MV-4-11 (cell line): ENCODE measurements at places on chromosomes 5 and 9.

DNA sequence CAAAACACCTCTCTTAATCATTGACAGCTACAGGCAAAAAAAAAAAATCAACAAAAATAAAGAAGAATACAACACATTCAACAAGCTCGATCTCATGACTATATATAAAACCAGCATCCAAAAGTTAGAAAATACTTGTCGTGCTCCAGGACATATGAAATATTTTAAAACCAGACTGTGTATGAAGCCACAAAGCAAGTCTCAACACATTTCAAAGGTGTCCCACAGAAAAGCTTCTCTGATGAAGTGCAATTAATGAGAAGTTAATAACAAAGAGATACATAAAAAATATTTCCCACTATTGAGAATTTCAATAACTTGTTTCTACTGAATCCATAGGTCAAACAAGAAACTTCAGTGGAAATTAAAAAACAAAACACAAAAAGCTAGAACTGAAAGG is 178.7 kb downstream of the PLK2 start:
- DNase-seq = no peak

DNA sequence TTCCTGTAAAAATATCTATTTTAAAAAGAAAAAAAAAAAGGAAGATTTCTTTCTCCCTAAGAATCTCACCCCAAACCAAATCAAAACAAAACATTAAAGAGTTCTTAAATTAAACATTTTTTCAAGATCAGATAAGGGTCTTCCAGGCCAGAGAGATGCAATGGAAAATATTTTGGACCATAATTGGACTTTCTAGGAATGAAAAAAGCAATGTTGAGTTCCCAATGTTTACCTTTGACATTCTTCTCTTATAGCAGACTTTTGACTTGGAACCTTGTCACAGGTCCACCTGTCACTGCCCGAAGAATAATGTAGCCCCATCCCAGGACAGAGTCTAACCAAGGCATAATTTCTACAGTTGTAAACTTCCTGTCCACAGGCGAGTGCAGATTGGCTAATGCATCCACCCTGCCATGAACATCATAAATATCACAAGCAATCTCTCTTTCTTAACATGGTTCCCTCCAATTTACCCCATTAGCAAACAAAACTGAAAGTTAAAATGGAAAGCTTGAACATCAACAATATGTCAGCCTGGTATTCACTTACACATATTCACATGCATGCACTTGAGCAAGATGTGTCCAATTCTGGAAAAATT is 121.7 kb upstream of the ZNF366 start:
- DNase-seq = no peak

GRCh38 chr9:3332802-3333201 is 193.0 kb downstream of the RFX3 start:
- no peak for DNase-seq

DNA sequence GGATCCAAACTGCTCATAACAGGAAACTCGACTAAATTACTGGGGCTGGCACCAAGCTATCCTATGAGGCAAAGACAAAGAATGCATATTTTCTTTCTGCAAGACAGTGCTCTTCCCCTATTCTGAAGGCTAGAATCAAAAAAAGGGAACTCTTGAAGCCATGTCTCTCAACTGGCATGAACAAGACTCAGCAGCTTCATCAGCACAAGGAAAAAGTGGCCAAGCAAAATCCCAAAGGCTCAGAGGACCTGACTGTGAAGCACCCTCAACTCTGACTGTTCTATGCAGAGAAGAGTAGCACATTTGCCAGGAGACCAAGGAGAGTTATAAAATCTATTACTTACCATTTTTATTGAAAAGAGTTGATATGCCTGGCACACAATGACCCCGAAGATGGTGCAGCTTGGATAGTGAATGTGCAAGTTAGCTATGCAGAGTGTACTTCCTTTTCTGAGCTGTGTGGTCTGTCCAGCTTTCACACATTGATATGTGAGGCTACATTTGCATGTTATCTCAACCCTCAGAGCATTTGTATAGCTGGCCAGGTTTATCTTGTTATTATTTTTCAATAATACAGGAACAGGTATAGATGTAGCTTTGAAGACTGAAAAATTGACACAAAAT is 51.0 kb upstream of the FYB1 start:
- DNase-seq = peak; percentile 83

DNA sequence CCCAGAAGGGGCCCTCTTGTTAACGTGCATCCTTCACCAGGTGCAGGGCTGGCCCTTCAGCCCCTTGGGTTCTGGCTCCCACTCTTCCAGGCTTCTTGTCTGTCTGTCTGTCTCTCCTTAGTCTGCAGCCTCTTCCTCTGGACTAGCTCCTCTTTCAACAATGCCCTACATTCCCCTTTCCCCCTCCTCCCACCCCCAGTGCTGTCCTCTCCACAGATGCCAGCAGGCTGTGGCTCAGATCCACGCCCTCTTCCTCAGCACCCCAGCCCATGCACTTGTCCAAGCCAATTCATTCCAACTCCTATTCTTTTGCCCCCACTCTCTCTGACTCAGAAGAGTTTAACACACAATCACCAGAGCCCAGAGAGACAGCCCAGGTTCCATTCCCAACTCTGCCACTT is 45.2 kb upstream of the ALDH1B1 start:
- no peak for DNase-seq

- no peak for DNase-seq
Measured at GRCh38 chr9:115267790-115268189, 149.8 kb upstream of the TNC start.

DNA sequence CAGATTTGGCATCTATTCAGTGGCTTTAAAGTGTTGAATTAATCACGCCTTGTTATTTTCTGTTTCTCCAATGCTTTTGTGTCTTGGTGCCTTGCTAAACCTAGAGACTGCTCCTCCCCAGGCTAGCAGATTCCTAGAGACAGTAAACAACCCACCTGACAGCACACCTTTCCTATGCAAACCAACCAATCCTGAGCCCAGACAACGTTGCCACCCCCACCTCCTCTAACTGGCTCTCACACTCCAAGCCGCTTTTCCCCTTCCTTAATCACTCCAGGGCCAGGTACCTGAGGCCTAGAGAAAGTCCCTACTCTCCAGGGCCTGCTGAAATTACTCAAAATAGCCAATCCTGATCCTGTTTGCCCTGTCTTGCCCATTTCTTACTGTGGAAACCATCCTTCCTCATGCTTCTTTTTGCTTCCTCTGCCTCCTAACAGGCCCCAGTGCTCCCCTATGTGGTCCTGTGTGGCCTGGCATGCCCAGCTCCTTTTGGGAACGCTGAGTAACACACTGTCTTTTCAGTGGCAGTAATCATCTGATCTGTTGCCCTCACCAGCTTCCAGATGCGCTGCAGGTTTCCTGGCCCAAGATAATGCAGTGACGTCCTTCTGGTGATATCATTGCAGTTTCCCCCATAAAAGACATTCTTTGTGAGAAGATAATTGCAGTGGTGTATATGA is 53.4 kb downstream of the GAS1 start:
- DNase-seq = no peak

DNA sequence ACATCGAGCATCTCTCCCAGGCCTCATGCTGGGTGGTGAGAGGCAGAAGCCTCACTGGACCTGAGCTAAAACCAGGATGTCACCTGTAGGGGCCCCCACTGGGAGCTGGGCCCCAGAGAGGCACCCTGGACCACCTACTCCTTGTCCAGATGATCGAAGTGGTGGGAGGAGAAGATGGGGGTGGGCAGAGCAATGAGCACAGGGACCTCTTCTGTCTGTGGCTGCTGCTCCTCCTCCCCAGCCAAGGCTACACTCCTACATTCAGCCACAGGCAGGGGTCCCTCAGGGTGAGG is 227.5 kb downstream of the CACNA1B start:
- DNase-seq = no peak

DNA sequence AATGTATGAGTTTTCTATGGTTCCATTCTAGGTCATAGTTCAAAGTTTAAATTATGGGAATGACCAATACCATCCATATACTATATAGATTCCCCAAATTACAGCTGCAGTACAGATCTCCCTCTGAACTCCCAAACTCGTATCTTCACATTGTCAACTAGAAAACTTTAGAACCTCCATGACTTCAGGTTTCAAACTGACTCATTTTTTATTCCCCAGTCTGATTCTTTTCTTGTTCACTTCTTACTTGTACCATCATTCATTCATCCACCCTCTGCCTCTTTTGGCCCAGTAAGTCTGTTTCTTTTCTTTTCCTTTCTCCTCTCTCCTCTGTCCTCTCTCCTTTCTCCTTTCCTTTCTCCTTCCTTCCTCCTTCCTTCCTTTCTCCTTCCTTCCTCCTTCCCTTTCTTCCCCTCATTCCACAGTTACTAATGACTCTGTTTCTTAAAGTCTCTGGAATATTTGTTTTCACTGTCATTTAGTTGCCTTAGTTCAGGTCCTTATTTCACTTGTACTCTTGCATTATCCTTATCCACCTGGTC is 30.5 kb downstream of the RAD23B start:
- DNase-seq = no peak

GRCh38 chr5:96492459-96493047 is 59.5 kb upstream of the PCSK1 start:
- DNase-seq = no peak

- DNase-seq = peak; percentile 35
Measured at GRCh38 chr5:90434116-90434714, 24.7 kb upstream of the CETN3 start.

GRCh38 chr9:99368341-99369326 is 146.6 kb downstream of the SEC61B start:
- peak; percentile 76 for DNase-seq

DNA sequence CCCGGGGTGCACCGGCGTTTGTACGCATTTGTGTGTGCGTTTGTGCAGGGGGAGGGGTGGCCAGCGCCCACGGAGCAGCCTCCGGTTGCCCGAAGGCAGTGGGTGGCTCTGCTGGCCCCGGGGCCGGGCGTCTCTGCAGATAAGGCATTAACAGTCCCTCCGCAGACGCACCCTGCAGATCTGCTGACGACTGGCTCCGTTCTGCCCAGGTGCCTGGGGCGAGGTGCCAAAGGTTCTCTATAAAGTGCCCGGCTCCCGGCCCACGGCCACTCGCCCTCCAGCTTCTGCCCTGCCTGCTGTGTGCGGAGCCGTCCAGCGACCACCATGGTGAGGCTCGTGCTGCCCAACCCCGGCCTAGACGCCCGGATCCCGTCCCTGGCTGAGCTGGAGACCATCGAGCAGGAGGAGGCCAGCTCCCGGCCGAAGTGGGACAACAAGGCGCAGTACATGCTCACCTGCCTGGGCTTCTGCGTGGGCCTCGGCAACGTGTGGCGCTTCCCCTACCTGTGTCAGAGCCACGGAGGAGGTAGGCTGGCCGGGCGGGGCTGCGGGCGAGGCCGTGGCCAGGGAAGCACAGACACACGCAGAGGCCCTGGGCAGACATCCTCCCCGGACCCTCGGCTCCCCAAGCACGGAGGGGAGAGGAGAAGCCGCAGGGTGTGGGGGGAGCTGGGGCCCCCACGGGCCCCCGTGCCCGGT is at the start of gene SLC6A19:
TSS of gene SLC6A19 (plus strand) at position 269 of the 699 bp plus-strand sequence. CDS start at position 325, 56 bp downstream.
- no peak for DNase-seq

DNA sequence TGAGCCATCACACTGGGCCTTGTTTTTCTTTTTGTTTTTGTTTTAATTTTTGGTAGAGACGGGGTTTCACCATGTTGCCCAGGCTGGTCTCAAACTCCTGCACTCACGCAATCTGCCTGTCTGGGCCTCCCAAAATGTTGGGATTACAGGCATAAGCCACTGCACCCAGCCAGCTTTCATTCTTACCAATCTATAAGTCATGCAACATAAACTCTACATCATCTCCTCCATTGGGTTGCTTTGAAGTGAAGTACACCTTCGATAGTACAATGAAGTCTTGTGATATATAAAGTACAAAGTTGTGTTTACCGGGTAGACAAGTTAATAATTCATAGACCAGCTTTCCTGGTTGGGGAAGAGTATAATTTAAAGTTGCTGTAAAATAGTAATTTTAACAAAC is 8.8 kb upstream of the CDK7 start:
- DNase-seq = no peak

- DNase-seq = no peak
Measured at GRCh38 chr9:17622141-17622540, 43.3 kb downstream of the SH3GL2 start.

- no peak for DNase-seq
Measured at GRCh38 chr5:36066001-36066539, 612 bp downstream of the UGT3A2 start.

DNA sequence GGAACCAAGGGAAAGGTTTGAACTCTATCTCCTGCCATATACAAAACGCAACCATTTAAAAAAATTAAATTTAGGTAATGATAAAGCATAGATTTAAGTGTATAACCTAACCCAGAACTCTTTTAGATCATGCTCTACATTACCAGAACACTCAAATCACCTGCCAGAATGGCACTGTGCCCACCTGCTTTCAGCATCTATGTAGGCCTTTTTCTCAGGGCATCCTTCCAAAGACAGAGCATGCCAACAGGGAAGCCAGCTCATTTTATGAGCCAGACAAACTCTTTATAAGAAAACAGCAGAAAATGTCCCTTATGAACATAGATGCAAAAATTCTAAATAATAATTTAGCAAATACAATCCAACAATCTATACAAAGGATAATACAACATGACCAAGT is 47.9 kb upstream of the SMAD5 start:
- no peak for DNase-seq

DNA sequence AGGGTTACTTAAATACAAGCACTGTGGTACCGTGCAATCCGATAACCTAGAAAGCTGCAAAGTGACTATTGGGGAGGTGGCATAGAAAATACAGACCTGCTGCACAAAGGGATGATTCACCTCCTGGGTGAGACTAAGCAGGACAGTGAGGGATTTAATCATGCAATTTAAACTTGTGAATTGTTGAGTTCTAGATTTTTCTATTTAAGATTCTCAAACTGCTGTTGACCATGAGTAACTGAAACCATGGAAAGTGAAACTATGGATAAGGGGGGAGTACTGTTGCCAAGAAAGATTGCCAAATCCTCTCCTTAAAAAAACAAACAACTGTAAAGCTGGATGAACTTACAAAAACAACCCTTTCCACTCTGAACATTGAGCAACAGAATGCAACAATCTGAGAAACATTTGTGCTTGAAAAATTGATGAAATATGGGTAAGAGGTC is 61.5 kb upstream of the NUDT12 start:
- DNase-seq = no peak

DNA sequence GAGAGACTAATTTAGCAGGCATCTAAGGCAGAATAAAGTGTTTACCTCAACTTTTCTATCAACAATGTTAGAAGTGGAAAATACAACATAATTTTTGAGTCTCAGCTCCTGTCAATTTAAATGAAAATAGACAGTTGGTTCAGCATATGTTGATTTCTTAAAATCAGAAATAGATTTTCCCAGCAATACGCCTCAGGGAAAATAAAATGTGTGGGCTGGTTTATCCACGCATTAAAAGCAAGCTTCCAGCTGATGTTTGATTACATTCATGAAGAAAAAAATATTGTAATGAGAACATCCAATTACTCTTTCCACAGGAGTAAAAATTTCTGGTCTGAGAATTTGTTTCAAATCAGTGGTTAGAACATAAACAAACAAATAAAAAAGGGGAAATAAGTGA is 166.3 kb downstream of the PDE4D start:
- DNase-seq = no peak

- DNase-seq = no peak
Measured at GRCh38 chr9:128026255-128026772, 40.8 kb downstream of the NAIF1 start.

DNA sequence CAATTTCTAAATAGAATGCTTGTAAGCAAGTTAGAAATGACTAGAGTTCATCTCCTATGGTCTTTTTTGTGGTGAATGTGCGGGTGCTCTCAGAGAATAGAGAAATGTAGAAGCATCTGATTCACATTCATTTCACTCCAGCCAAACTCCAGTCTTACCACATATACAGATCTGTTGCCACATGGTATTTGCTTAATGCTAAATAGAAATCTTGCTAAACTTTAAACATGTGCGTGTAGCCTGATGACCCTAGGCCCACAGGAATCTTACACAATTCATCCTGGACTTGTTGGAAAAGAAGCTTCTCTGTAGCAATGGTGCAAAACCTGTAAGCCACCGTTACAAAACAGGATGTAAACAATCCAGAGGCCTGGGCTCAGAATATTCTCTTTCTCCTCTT is 135.2 kb downstream of the PCSK1 start:
- DNase-seq = peak; percentile 95
